Iris pigment epithelial cell (primary cell): ENCODE measurements at places on chromosomes 7 and 10.

DNA sequence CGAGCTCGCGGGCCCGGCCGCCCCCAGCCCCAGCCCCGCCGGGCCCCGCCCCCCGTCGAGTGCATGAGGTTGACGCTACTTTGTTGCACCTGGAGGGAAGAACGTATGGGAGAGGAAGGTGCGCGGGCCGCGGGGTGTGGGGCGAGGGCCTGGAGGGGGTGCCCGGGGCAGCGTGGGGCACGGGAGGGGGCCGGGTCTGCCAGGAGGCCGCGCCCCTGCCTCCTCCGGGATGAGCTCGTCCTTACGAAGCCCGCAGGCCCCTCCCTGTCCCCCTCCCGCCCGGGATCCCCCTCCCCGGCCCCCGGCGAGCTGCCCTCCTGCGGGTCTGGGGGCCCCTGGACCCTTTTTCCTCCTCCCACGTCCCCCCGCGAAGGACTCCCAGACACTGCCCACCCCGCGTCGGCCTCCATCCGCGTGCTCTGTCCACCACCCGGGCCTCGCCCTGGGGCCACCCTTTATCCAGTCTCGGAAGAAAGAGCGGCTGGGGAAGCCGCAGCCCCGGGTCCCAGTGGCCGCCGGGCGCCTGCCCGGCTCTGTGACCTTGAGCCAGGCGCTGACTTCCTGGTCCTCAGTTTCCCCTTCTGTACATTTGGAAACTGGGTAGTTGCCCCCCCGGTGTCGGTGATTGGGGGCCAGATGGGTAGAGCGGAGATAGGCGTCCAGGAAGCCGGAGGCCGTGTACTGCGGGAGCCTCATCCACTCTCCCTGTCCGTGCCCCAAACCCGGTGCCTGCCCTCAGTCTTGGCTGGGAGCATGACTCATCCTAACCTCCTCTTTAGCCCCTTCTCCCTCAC, 521 bp downstream of the LIMK1 start:
- peak; percentile 62 for DNase-seq

- peak; percentile 12 for DNase-seq
These were observed 55.8 kb upstream of the LANCL2 start for GRCh38 chr7:55309040-55309991.

GRCh38 chr10:70191161-70191971, 21.1 kb upstream of the SAR1A start:
- peak; percentile 47 for DNase-seq

DNA sequence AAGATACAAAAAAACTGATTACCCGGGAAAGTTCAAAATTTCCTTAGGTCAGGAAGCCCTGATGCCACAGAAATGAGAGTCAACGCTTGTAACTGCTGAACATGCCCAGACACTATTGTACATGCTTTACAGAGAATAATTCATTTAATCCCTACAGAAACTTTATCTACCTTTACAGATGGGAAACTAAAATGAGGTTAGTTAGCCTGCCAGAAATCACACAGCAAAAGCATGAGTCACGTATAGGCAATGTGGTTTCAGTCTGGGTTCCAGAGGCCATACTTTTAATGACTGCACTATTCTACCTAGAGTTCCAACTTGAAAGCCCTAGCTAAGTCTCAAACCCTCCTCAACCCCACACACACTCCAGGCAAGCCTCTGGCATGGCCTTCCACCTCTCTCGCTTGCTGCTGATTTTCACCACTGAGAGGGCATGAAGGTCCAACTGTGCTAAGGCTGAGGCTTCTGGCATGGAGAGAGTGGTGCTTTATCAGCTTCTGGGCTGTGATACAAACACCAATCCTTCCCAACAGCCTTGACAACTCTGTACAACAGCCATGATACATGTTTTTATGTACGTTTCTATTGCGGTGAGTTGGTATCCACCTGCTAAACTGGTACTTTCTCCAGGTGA, 1011.2 kb upstream of the GHITM start:
- no peak for DNase-seq

DNA sequence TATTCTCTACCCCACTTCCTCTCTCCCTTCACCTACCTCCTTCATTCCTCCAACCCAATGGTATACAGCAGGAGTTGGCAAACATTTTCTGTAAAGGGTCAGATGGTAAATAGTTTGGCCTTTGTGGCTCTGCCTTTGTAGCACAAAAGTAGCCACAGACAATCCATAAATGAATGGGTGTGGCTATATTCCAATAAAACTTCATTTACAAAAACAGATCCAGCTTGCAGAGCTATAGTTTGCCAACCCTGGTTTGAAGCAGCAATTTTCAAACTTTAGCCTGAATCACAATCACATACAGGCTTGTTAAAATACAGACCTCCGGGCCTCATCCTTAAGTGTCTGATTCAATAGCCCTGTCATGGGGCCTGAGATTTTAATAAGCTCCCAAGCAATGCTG, 110.5 kb downstream of the CPEB3 start:
- DNase-seq = no peak

GRCh38 chr10:3829156-3830050, 44.4 kb upstream of the KLF6 start:
- DNase-seq = peak; percentile 15

DNA sequence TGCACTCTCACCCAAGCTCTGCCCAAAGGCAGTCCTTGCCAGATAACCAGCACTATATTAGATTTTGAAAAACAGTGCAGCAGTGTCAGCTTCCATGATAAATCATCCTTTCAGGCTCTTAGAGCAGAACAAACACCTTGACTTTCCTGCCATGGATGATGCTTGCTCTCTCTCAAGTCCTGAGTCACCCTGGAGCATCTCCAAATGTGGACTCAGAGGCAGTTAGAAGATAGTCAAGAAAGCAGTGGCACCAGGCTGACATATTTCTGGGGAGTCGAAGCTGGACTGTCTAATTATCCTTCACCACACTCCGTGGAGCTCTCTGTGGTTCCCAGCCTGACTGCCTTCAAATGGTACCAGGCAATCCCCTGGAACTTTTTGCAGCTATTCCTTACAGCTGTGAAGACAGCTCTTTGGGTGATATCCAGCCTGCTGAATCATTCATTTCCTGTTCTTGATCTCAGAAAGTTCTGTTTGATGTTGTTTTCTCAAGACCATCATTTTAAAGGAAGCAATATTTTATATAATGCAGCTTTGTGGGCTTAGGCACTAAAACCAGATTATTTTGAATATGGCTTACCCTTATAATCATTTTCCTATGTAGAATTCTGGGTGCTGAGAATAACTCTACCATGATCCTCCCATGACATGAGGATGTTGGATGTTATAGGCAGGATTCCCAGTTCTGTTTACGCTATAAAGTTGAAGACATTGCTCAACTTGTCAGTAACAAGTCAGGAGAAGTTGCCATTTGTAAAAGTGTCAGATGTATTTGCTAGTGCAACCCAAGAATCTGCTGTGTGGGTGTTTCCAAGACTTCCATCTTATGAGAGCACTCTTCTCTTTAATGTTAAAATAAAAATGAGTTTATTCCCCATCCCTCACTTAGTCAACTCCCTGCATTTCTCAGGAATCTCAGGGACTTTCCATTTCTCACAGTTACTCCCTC, 233.8 kb downstream of the C7orf25 start:
- peak; percentile 94 for DNase-seq

DNA sequence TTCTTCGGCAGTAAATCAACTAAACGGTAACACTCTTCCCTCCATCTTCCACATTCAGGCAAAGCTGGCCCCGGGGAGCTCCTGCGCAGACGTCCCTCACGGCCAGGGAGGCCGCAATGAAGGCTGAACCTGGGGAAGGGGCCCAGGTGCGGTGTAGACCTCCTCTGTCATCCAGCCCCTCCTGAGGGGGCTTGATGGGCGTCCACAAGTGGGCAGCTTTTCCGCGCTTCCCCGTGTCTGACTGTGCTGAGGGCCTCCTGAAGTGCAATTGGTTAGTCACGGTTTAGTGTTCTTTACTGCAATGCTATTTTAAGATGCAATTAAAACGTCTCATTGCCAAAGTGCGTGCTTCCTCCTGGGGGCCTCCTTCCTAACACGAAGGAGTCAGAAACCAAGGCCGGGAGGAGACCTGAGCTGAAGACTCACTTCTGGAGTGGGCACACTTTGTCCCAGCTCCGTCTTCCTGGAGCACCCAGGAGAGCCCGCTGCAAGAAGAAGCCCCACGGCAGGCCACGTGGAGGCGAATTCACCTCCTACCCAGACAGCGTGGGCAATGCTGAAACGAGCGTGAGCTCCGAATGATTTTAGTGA, 173.3 kb downstream of the ELFN1 start:
- DNase-seq = no peak

- DNase-seq = no peak
These were observed 37.3 kb downstream of the SH3PXD2A start for GRCh38 chr10:103818105-103818504.

- no peak for DNase-seq
These were observed 13.6 kb downstream of the PRXL2A start for GRCh38 chr10:80421707-80422536.

GRCh38 chr7:151390598-151391357, 19.1 kb downstream of the WDR86 start:
- no peak for DNase-seq

GRCh38 chr10:113441220-113441619, 111.6 kb upstream of the HABP2 start:
- DNase-seq = no peak

DNA sequence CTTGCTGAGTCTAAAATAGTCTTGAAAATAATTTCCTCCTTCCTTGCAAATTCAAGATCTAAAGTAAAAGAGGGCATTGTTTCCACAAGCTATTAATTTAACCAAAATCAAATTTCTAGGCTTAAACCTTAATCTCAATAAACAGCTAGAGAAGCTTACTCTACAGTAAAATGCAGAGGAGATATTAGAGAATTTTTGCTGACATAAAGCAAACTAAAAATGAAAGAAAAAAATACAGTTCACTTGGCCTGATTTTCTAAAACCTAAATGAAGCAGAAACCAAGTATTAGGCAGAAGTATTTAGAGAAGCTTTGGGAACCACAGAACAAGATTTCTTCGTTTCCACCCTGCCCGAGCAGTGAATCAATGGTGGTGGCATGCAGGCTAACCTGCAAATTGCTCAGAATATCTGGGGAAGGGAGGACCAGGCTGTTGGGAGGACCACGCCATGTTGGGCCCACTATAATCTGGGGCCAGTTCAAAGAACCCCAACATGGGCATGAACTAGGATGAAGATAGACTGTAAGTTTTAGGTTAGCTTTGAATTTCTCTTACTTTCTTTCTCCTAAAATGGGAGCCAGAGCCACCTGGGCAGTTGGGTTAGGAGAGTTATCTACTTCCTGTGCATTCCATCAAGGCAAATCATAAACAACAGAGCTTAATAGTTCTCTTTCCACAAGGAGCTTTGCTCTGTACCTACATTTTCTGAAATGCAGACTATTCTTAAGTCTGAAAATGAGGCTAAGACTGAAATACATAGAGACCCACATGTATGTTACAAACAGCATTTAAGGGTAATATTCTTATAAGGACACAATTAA, 4.1 kb downstream of the LAMB1 start:
- DNase-seq = peak; percentile 52

- DNase-seq = no peak
These were observed 880.6 kb downstream of the LRMDA start for GRCh38 chr10:76311752-76312636.

GRCh38 chr7:111045449-111045848, 45.5 kb upstream of the LRRN3 start:
- DNase-seq = peak; percentile 19
